Endothelial cell (in vitro differentiated cells): ENCODE measurements at places on chromosomes 13 and 19. TPM values are rescaled to one million over a fixed set of nuclear protein-coding genes. Genes with fewer than 3 reads are reported as not detected.

- DNase-seq: no peak
These were observed 170.2 kb downstream of the DCLK1 start for GRCh38 chr13:35961002-35961401.

DNA sequence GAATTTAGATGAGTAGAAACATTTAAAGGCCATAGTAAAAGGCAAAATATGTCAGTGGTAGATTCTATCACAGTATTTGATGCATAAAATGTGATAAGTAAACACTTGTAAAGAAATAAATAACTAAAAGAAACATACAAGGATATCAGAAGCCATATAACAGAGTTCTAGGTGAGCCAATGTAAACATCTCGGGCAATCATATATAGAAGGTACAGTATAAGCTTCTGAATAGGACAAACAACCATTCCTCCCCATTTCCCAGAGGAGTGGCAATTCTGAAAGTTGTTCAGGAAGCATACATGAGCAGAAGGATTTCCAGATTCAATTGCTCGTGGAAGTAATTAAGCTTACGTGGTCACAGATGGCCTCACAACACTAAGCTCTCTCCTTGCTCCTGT lies 267.3 kb downstream of the LHFPL6 start:
- no peak for DNase-seq

GRCh38 chr19:27793128-27793643 lies 1419.8 kb downstream of the UQCRFS1 start:
- DNase-seq: peak; percentile 18

Gene ZNF726
- total RNA-seq: 3.4 TPM

Gene S1PR5
- not detected for total RNA-seq

- no peak for DNase-seq
These were observed 459.3 kb upstream of the SLC10A2 start for GRCh38 chr13:103525530-103525929.

Gene CNFN
- 4.1 TPM for total RNA-seq
